Tibial artery (tissue), 4 donors: ENCODE measurements at places on chromosomes 12 and 14.

GRCh38 chr14:95222870-95223398 lies 65.6 kb upstream of the DICER1 start:
- DNase-seq = no peak

- DNase-seq = no peak
Observed at GRCh38 chr12:81015510-81015909, 62.4 kb upstream of the ACSS3 start.

DNA sequence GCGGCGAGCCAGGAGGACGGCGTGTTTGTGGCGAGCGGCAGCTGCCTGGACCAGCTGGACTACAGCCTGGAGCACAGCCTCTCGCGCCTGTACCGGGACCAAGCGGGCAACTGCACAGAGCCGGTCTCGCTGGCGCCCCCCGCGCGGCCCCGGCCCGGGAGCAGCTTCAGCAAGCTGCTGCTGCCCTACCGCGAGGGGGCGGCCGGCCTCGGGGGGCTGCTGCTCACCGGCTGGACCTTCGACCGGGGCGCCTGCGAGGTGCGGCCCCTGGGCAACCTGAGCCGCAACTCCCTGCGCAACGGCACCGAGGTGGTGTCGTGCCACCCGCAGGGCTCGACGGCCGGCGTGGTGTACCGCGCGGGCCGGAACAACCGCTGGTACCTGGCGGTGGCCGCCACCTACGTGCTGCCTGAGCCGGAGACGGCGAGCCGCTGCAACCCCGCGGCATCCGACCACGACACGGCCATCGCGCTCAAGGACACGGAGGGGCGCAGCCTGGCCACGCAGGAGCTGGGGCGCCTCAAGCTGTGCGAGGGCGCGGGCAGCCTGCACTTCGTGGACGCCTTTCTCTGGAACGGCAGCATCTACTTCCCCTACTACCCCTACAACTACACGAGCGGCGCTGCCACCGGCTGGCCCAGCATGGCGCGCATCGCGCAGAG lies 873 bp downstream of the PLXNC1 start:
- no peak for DNase-seq

DNA sequence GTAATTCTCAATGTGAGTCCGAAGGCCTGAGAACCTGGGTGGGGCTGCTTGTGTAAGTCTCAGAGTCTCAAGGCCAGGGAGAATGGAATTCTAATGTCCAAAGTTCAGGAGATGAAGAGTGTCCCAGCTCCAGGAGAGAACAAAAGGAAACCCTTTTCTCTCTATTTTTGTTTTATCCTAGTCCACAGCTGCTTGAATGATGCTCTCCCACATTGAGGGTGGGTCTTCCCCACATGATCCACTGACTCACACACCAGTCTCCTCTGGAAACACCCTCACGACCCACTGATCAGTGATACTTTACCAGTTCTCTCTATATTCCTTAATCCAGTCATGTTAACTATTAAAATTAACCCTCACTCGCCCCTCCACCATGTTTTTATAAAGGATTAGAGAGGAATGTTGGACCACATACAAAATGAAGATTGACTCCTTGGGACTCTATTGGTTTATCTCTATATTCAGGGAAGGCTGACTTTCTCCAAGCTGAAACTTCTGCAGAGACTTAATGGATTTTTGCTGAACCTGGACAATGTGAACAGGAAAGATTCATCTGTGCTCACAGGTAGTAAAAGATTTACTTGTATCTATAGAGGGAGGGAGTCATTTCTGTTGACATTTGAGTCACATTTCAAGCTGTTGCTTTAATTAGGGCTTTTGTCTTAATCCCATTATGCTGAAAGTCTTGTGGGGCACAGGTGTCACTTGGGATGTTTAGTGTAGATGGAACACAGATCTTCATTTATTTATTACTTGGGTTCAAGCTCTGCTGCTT lies 1061.0 kb upstream of the TMEM132C start:
- DNase-seq = no peak

GRCh38 chr14:94009767-94010166 lies 12.7 kb downstream of the CCDC197 start:
- no peak for DNase-seq

GRCh38 chr14:23556700-23557440 lies 799 bp downstream of the THTPA start:
- DNase-seq = no peak

- DNase-seq = no peak
Observed at GRCh38 chr14:94747739-94748138, 22.2 kb downstream of the GSC start.

- DNase-seq = no peak
Observed at GRCh38 chr14:34629344-34629656, 648 bp downstream of the SNX6 start.

DNA sequence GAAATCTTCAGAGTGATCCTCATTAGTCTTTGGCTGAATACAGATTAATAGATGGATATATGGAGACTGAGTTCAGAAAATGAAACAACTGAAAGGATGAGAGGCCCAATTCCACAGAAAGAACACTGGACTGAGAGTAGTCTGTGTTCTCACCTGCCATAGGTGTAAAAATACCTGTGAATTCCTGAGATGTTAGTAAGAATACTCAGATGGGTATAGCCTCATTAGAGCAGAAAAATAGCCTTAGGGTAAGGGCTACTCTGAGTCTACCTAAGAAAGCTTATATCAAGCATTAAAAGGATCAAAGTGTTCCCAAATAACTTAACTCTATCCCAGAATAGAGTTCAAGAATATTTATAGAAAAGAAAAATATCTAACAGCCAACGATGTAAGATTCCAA lies 1510.3 kb upstream of the SEL1L start:
- no peak for DNase-seq
